IPS DF 6.9 (cell line): ENCODE measurements at places on chromosomes 3 and 15.

DNA sequence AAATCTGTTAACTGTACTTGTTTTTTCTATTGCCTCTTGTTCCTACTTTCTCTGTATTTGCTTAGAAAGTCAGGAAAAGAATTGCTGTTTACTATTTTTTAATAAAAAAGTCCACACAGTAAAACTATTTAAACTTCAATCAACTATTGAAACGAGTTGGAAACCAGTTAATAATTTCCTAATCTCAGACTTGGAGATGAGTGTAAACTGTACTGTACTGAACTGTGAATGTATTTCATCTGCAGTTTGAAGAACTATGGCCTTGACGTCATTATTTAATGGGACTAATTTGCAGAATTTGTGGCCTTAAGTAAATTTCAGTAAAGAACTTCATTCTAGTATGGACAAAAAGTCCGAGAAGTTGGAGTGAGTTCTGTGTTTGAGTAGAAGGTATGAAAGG, 89.1 kb downstream of the LRRC28 start:
- DNase-seq = no peak
- H3K4me3 ChIP-seq = no peak overlapping the region

GRCh38 chr15:72113347-72114031, 4.5 kb downstream of the MYO9A start:
- no peaks in the 10 kb centered on the region for H3K36me3 ChIP-seq
- H3K27me3 ChIP-seq = no peaks in the 10 kb centered on the region
- no peak overlapping the region for H3K27ac ChIP-seq
- H3K4me3 ChIP-seq = no peak overlapping the region
- DNase-seq = no peak

DNA sequence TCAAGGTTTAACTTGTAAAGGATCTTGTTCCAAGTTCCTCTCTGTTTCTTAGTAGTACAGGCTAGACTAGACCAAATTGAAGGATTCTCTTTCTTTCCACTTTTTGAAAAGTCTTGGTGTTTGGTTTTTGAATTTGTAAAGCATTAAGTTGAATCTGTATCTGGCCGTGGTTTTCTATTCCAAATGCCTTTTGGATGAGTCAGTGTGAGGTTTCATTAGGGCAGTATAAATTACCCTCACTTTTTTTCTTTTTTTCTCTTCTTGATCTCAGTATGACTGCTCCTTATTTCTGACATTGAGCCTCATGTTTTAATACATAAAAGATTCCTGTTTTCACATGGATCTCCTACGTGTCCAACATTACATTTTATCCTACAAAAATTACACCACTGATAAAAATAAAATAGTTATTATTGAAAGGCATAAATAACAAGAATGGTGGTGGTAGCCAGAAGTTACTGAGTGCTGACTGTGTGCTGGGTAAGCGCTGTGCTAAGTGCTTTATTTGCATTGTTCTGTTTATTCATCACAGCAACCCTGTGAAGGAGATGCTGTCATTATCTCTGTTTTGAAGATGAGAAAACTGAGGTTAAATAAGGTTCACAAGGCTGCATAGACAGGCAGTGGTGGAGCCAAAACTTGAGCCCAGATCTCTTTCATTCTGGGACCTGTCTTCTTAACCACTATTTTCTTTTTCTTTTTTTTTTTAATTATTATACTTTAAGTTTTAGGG, 48.3 kb downstream of the MITF start:
- no peaks in the 10 kb centered on the region; the same call in 1 of the 2 replicates for H3K4me1 ChIP-seq
- H3K27me3 ChIP-seq = no peaks in the 10 kb centered on the region
- H3K4me3 ChIP-seq = no peak overlapping the region
- no peaks in the 10 kb centered on the region for H3K36me3 ChIP-seq
- DNase-seq = no peak

GRCh38 chr3:43872901-43873300, 182.2 kb downstream of the ABHD5 start:
- H3K27ac ChIP-seq = no peak overlapping the region
- no peaks in the 10 kb centered on the region for H3K27me3 ChIP-seq
- H3K36me3 ChIP-seq = no peaks in the 10 kb centered on the region
- DNase-seq = no peak
- no peak overlapping the region for H3K4me3 ChIP-seq

- H3K4me3 ChIP-seq = no peak overlapping the region
- H3K4me1 ChIP-seq = peaks cover 15% of the 10 kb centered on the region
- DNase-seq = peak; percentile 25
- peaks cover 3% of the 10 kb centered on the region; the same call in 1 of the 2 replicates for H3K36me3 ChIP-seq
- H3K27ac ChIP-seq = no peak overlapping the region
Observed at GRCh38 chr15:80970018-80970657, 19.5 kb downstream of the MESD start.

- DNase-seq = no peak
- no peak overlapping the region for H3K4me3 ChIP-seq
- H3K36me3 ChIP-seq = no peaks in the 10 kb centered on the region
- no peaks in the 10 kb centered on the region for H3K27me3 ChIP-seq
- H3K4me1 ChIP-seq = no peaks in the 10 kb centered on the region
- H3K27ac ChIP-seq = no peak overlapping the region
Observed at GRCh38 chr15:57158589-57158988, 217.7 kb upstream of the CGNL1 start.

DNA sequence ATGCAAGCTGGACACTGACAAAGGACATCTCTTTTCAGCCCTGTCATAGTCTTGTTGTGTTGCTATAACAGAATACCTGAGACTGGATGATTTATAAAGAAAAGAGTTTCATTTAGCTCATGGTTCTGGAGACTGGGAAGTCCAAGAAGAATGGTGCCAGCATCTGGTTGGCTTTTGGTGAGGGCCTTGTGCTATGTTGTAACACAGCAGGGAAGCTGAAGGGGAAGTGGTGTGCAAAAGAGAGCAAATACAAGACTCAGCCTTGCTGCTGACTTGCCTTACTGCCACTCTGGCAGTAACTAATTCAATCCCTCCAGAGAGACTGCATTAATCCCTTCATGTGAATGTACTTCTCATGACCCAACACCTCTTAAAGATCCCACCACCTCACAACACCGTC, 356.3 kb upstream of the PROK2 start:
- H3K27ac ChIP-seq = no peak overlapping the region
- no peaks in the 10 kb centered on the region for H3K36me3 ChIP-seq
- H3K27me3 ChIP-seq = no peaks in the 10 kb centered on the region
- 0 out of 2 replicates have a peak, but pooled peaks cover 1% of the 10 kb centered on the region for H3K4me1 ChIP-seq
- no peak overlapping the region for H3K4me3 ChIP-seq
